ENCODE measurements at places on chromosomes 5 and 9.

- DNase-seq = no peak
Measured at GRCh38 chr5:5278815-5279381, 138.8 kb downstream of the ADAMTS16 start.

GRCh38 chr5:93794954-93795353, 53.6 kb upstream of the POU5F2 start:
- DNase-seq = no peak

DNA sequence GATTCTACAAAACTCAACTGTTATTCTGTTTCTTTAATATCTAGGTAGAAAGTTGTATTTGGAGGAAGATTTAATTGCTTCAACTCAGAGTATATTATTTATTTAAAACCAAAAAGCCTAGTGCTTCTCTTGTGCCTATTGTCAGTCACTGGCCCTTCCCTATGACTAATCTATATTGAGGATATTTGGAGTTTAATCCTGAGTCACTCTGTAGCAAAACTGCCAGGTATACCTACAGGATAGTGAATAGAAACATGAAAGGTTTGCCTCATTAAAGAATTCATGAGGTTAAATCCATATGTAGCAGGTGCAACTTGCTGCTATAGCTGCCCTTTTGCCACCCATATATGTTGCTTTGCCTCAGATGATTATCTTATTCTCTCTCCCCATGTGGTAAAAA, 15.1 kb downstream of the PLK2 start:
- DNase-seq = no peak

- DNase-seq = no peak
Measured at GRCh38 chr9:4086119-4087090, 213.5 kb downstream of the GLIS3 start.

GRCh38 chr5:31860726-31861433, 221.9 kb downstream of the PDZD2 start:
- DNase-seq = no peak

- DNase-seq = no peak
Measured at GRCh38 chr9:8364026-8364752, 564.6 kb upstream of the DMAC1 start.

DNA sequence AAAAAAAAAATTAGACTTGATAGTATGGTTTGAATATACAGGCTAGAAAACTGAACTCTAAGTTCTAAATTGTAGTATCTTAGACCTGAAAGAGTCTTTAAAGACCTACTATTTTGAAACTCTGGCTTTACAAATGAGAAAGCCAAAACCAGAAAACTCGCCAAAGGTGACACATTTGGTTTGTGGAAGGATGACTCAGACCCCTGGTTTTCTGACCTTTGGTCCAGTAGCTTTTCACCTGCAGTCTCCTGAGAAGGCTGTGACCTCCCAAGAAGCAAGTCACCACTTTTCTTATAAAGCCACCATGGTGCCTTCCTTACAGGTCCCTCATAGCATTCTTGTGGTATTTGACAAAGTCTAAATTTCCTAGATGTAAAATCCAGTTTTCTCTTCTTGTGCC, 102.1 kb upstream of the CEP78 start:
- DNase-seq = no peak

- DNase-seq = no peak
Measured at GRCh38 chr5:147558826-147559225, 49.0 kb upstream of the DPYSL3 start.

DNA sequence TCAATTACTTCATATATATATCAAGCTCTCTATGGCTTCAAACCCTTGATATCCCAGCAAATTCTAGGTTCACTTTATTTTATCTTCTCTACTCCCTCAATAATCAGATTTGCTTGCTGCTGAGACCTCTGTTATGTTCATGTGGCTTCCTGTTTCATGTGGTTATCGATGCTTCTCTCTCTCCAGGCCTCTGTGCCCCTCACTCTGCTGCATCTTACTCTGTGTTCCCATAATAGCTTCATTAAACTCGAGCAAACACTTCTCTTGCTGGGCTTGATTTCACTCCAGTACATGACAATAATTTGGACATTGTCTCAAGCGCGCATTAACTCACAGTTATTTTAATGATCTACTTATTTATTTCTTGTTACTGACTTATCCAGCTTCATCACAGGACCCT, 798.8 kb downstream of the CDH9 start:
- DNase-seq = no peak

- DNase-seq = no peak
Measured at GRCh38 chr9:98121058-98121457, 2.0 kb upstream of the TRIM14 start.

DNA sequence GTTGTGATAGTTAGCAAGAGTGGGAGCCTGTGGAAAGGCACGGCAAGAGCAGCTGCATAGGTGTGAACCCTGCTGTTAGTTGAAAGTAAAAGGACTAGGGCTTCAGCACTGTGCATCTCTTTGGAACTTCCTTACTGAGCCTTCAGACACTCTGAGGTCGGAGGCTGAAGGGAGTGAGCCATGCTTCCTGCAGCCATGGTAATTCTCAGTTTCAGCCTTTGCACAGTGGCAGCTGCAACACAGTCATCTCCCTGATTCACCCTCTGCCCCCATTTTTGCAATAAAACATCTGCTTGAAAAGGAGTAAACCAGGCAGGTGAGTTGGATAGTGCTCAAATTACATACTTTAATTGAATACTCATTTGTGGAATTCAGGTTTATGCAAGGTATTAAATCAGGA, 6.5 kb upstream of the TLE4 start:
- DNase-seq = no peak

DNA sequence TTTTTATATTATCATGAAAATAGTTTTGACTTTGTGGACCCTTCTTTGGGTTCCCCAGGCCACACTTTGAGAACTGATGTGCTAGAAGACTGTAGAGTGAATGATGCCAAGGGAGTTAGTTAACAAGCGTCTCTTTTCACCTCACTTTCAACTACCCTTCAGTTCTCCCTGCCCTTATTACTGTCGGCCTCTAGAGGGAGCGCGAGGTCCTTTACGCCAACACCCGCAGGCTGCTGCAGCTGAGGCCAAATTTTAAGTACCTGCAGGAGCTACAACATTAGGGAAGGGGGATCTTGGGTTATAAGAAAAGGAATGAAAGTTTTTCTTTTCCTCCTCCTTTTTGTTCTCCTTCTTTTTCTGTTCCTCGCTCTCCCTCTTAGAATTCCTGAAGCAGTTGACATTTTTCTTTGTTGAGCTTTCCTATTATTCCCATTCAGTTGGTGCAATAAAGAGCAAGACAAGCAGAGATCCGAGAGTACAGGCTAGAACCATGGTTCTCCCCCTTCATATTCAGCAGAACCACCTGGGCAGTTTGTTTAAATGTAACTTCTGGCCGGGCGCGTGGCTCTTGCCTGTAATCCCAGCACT, 84.0 kb downstream of the ZFAND5 start:
- peak; percentile 70 for DNase-seq

DNA sequence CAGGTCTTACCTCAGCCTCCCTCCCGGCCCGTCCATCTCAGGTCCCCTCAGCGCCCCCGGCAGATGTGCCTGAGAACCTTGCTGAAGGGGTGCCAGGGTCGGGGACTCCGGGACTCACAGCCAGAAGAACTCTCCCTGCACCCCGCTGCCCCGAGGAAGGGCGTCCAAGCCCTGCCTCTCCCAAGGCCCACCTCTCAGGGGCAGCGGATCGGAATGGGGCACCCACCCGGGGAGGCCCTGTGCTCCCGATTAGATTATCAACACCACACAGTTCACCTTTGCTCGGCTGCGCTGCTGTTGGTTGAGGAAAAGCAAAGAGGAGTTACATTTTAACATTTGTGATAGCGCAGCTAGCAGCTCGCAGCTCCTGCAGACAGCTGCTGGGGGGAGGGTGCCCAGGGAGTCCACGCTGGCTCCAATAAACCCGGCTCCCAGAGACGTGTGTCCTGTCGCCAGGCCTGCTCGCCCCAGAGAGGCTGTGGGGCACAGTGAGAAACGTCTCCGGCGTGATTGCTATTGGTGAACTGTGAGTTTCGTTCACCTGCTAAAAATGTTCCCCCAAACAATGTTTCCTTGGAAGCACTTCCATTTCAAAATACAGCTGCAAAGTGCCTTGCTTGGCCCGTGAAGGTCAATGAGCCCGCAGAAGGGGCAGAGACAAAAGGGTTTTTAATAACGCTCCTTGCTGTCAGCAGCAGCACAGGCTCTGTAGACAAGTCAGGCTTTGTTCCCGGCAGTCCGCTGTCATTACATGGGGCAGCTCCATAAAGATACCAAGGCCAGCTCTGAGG, 18.6 kb upstream of the SLC6A19 start:
- DNase-seq = no peak

DNA sequence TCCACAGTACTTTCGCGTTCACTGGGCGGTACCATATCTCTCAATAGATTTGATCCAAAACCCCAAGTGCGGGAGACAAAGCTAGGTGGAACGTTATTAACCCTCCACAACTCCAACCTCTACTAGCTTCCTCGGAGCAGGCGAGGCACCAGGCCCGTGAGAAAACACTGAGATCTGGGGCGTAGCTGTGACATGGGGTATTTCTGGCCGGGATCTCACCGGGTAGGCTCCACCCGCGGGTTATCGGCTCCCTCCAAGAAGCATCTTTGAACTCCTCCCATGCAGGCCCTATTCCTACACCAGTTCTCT, 350 bp upstream of the SLC25A46 start:
- no peak for DNase-seq

DNA sequence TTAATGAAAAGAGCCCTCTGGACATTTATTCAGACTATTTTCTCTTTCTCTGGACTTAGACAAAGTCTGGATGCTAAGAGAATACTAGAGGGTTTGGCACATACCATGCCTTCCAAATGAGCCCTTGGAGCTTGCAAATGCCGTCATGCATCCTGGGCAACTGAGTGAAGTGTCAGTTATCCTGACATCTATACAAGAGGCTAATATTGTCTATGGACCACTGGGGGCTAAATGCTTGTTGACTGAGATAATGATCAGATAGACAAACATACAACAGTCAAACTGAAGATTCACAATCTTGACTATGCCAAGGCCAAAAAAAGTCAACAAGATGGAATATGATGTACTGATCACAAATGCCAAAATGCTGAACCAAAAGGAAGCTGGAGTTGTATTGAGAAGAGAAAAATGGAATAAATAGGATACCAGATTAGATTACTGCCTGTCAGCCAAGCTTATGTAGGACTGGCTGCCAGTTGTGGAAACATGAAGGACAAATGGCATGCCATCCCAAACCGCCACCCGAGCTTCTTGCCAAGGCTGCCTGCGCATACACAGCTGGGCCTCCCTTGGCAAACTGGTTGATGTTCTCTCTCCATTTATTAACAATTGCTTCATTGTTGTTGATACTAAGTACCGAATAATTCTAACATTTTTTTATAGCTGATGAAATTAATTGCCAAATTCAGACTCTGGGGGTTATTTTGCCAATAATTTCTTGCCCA, 240.1 kb upstream of the GRAMD2B start:
- no peak for DNase-seq

- DNase-seq = peak; percentile 56
Measured at GRCh38 chr5:138180183-138180782, 1.4 kb downstream of the KIF20A start.

GRCh38 chr5:15615859-15616258, 115.9 kb downstream of the FBXL7 start:
- no peak for DNase-seq

- peak; percentile 43 for DNase-seq
Measured at GRCh38 chr5:151523335-151523734, 67.8 kb downstream of the FAT2 start.

DNA sequence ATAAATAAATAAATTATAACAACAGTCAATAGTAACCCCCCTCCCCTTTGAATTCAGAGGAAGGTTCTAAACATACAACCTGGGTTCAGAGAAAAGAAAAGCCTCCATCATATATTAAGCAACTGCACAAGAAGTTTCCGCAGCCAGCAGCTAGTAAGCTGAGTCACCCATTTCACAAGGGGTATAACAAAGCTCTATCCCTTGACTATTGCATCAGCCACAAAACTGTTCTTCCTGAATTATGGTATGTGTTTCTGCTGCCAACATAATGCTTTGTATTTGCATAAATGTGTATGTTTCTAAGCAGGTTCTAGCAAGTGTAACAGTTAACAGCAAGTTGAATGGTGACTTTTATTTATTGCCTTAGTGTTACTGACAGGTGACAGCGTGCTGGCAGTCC, 6.8 kb upstream of the CEP120 start:
- DNase-seq = no peak

DNA sequence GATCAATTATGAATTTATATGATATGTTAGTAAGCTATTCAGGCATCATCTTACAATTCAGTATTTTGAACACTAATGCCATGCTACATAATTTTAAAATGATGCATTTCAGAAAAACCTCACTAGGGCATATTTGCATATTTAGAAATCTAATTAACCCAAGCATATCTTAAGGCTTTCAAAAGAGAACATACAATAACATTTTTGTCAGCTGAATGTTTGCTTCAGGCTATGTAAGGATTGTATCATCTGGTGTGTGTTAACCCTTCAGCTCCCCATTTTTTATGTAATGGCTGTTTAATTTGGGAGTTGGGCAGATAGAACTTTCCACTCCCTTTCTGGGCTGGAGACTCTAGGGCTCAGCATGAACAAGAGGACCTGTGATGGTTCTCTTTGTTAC, 299.1 kb upstream of the EFNA5 start:
- no peak for DNase-seq

DNA sequence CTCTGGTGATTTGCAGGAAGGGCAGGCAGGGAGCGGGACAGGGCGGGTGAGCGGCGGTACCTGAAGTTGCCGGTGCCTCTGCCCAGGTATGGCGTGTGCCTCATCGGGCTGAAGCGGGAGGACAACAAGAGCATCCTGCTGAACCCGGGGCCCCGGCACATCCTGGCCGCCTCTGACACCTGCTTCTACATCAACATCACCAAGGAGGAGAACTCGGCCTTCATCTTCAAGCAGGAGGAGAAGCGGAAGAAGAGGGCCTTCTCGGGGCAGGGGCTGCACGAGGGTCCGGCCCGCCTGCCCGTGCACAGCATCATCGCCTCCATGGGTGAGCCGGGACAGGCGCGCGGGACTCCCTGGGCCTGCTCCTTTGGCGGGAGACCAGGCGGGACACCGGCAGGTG, 68.8 kb downstream of the KCNT1 start:
- no peak for DNase-seq

DNA sequence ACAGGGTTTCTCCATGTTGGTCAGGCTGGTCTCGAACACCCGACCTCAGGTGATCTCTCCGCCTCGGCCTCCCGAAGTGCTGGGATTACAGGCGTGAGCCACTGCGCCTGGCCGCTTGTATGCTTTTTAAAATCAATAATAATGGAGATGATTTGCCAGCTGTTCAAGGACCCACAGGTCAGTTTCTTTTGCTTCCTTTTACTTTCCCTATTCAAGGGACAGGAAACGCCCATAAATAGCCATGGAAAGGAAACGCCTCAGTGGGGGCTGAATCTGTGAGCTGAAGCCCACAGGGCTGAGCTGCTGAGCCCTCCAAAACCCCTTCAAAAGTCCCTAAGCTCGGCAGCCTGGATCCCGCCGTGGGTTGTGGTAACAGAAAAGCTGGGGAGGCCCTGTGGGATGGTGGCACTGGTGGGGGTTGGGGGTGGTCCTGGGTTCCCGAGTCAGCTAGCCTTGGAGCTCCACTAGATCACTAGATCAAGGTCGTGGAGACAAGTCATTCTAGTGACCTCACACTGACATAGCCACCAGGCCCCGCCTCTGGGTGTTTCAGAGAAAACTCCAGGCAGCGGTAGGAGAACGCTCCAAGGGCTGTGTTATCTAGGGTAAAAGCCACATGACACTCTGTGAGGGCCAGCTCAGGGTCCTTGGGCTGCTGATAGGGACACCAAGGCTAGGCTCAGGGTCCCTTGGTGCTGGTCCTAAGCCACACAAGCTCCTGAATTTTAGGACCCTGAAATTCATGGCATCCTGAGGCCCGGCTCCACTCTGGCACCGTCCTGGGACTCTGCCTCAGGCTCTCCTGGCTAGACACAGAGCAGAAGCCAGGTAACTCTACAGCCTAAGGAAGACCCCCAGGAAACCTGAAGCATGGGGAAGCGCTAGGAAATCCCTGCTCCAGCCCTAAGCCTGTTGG, 18.0 kb upstream of the DUSP1 start:
- DNase-seq = no peak

All from CD4-positive, alpha-beta T cell treated with Interleukin-10 for 1 hour (primary cell).